Thoracic aorta (tissue), 2 donors: ENCODE measurements at places on chromosomes 5 and 9. TPM values are rescaled to one million over a fixed set of nuclear protein-coding genes. Genes with fewer than 3 reads are reported as not detected.

ITGA1 gene
- total RNA-seq, result 125 TPM

CNTNAP3 gene
- 12.9 TPM for total RNA-seq

FER gene
- 15.6 TPM for total RNA-seq

SMIM33 gene
- not detected for total RNA-seq

AP3B1 gene
- 50.4 TPM for total RNA-seq

AGXT2 gene
- total RNA-seq, result not detected

GRCh38 chr5:1334831-1335539 is 9.9 kb downstream of the CLPTM1L start:
- no peak overlapping the region for H3K4me3 ChIP-seq
- H3K27me3 ChIP-seq, result no peaks in the 10 kb centered on the region
- H3K4me1 ChIP-seq, result no peaks in the 10 kb centered on the region
- no peak overlapping the region for H3K27ac ChIP-seq
- H3K36me3 ChIP-seq, result peaks cover 67% of the 10 kb centered on the region

- H3K4me3 ChIP-seq, result peak overlapping the region; percentile 69
- no peak overlapping the region for H3K27ac ChIP-seq
- peaks cover 13% of the 10 kb centered on the region for H3K4me1 ChIP-seq
- no peaks in the 10 kb centered on the region for H3K36me3 ChIP-seq
Measured at GRCh38 chr5:163565492-163565891, 60.1 kb downstream of the MAT2B start.

- H3K36me3 ChIP-seq, result no peaks in the 10 kb centered on the region
- no peak overlapping the region for H3K4me3 ChIP-seq
- DNase-seq, result no peak
- no peaks in the 10 kb centered on the region for H3K27me3 ChIP-seq
- no peak overlapping the region for H3K27ac ChIP-seq
Measured at GRCh38 chr5:157596487-157596886, 20.9 kb upstream of the ADAM19 start.

GRCh38 chr9:127370147-127370579 is 26.8 kb upstream of the SLC2A8 start:
- no peaks in the 10 kb centered on the region for H3K4me1 ChIP-seq
- peaks cover under 1% of the 10 kb centered on the region for H3K36me3 ChIP-seq
- H3K27me3 ChIP-seq, result no peaks in the 10 kb centered on the region
- DNase-seq, result no peak

- H3K4me3 ChIP-seq, result no peak overlapping the region
- DNase-seq, result no peak
- H3K4me1 ChIP-seq, result peaks cover 13% of the 10 kb centered on the region
- no peaks in the 10 kb centered on the region for H3K36me3 ChIP-seq
- H3K27me3 ChIP-seq, result no peaks in the 10 kb centered on the region
- no peak overlapping the region for H3K27ac ChIP-seq
Measured at GRCh38 chr5:89083791-89084190, 200.8 kb upstream of the MEF2C start.

- no peak overlapping the region for H3K4me3 ChIP-seq
- no peak overlapping the region for H3K27ac ChIP-seq
- no peak for DNase-seq
- H3K27me3 ChIP-seq, result no peaks in the 10 kb centered on the region
- H3K4me1 ChIP-seq, result no peaks in the 10 kb centered on the region
- H3K36me3 ChIP-seq, result no peaks in the 10 kb centered on the region
Measured at GRCh38 chr5:117262572-117263131, 688.0 kb upstream of the SEMA6A start.

DNA sequence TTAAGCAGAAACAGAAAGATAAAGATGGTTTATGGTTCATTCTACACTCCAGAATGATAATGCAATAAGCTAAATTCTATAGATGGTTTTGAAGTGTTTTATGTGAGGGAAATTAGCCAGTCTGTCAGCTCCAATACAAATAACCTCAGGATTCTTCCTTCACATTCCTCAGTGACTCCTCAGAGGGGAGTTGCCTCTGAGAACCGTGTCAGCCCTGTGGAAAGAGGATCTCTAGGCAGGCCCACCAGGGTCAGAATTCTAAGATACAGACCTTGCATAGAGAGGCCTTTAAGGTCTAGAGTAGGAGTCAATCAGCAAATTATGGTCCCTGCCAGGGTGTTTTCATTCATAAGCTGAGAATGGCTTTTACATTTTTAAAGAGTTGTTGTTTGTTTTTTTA is 26.6 kb downstream of the RUSC2 start:
- no peak for DNase-seq
- H3K36me3 ChIP-seq, result no peaks in the 10 kb centered on the region
- peak overlapping the region; percentile 91 for H3K27ac ChIP-seq
- peaks cover 96% of the 10 kb centered on the region for H3K4me1 ChIP-seq
- no peak overlapping the region for H3K4me3 ChIP-seq

- H3K36me3 ChIP-seq, result no peaks in the 10 kb centered on the region
- no peaks in the 10 kb centered on the region for H3K27me3 ChIP-seq
- no peak overlapping the region for H3K27ac ChIP-seq
- DNase-seq, result no peak
Measured at GRCh38 chr9:134864821-134865190, 15.8 kb upstream of the FCN2 start.

- no peak for DNase-seq
- H3K27me3 ChIP-seq, result no peaks in the 10 kb centered on the region
- peaks cover 8% of the 10 kb centered on the region for H3K4me1 ChIP-seq
- H3K27ac ChIP-seq, result no peak overlapping the region
- H3K4me3 ChIP-seq, result no peak overlapping the region
Measured at GRCh38 chr5:39624268-39624886, 199.6 kb upstream of the DAB2 start.

- no peaks in the 10 kb centered on the region for H3K4me1 ChIP-seq
- no peaks in the 10 kb centered on the region for H3K27me3 ChIP-seq
- no peak overlapping the region for H3K27ac ChIP-seq
- no peak overlapping the region for H3K4me3 ChIP-seq
- no peaks in the 10 kb centered on the region for H3K36me3 ChIP-seq
Measured at GRCh38 chr5:119570910-119571309, 58.4 kb upstream of the FAM170A start.

DNA sequence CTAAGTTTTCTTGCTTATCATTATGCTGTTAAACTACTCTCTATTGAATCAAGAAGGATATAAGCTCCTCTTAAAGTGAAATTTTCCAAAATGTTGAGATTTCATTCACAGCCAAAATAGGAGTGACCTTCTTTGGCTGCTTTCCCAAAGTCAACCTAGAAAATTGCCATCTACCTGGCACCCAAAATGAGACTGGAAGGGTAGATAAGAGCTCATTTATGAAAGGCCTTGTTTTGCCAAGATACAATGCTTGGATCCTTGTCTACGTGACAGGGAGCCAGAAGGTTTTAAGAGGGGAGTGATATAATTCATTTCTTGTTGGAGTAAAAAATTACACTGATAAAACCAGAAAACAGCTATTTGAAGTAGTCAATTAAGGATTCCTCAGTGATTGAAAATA is 287.1 kb downstream of the IZUMO3 start:
- no peaks in the 10 kb centered on the region for H3K27me3 ChIP-seq
- H3K36me3 ChIP-seq, result no peaks in the 10 kb centered on the region
- H3K4me1 ChIP-seq, result no peaks in the 10 kb centered on the region
- DNase-seq, result no peak
- no peak overlapping the region for H3K4me3 ChIP-seq
- H3K27ac ChIP-seq, result no peak overlapping the region

DNA sequence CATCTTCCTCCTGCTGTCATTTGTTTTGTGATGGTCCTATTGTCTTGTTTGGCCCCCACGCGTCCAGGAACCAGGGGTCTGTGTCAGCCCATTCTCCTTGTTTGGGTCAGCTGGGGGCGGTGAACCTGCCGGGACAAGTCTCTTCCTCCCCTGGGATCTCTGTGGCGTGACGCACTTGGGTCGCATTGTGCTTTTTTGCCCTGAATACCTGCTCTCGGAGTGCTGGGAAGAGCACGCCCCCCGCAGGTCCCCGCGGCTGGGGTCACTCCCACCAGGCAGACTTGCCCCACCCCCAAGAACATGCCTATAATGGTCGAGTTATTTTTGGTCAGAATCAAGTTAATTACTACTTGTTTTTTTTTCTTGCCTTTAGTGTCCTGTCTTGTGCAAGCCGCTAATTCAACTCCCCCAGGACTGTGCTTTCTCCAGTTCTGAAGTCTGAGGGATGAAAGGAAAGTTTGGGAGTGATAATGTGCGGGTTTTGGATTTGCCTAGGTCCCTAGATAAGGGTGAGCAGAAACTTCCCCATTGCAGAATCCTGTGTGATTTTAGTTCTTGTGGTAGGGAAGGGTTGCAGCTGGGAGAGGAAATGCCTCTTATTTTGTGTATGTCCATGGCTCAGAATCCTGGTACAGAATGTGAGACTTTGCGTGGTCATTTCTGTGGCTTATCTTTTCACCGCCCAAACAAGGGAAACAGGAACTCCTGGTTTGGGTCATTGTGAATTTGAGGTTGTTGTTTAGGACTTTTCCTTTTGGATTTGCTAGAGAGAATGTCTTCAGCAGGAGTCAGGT is 789 bp downstream of the ACER2 start:
- DNase-seq, result peak; percentile 6
- H3K36me3 ChIP-seq, result no peaks in the 10 kb centered on the region
- peak overlapping the region; percentile 80 for H3K27ac ChIP-seq
- H3K27me3 ChIP-seq, result no peaks in the 10 kb centered on the region
- H3K4me3 ChIP-seq, result peak overlapping the region; percentile 86

DNA sequence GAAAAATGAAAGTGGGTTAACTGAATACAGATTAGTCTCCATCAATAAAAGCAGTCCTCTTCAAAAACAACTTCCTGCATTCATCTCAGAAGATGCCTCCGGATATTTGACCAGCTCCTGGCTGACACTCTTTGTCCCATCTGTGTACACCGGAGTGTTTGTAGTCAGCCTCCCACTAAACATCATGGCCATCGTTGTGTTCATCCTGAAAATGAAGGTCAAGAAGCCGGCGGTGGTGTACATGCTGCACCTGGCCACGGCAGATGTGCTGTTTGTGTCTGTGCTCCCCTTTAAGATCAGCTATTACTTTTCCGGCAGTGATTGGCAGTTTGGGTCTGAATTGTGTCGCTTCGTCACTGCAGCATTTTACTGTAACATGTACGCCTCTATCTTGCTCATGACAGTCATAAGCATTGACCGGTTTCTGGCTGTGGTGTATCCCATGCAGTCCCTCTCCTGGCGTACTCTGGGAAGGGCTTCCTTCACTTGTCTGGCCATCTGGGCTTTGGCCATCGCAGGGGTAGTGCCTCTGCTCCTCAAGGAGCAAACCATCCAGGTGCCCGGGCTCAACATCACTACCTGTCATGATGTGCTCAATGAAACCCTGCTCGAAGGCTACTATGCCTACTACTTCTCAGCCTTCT is 16.6 kb downstream of the F2R start:
- no peaks in the 10 kb centered on the region for H3K4me1 ChIP-seq
- peaks cover 5% of the 10 kb centered on the region for H3K36me3 ChIP-seq
- no peak for DNase-seq

- no peaks in the 10 kb centered on the region for H3K27me3 ChIP-seq
- peaks cover 18% of the 10 kb centered on the region for H3K36me3 ChIP-seq
- H3K4me3 ChIP-seq, result no peak overlapping the region
Measured at GRCh38 chr9:72917892-72918509, 34.9 kb downstream of the ALDH1A1 start.

DNA sequence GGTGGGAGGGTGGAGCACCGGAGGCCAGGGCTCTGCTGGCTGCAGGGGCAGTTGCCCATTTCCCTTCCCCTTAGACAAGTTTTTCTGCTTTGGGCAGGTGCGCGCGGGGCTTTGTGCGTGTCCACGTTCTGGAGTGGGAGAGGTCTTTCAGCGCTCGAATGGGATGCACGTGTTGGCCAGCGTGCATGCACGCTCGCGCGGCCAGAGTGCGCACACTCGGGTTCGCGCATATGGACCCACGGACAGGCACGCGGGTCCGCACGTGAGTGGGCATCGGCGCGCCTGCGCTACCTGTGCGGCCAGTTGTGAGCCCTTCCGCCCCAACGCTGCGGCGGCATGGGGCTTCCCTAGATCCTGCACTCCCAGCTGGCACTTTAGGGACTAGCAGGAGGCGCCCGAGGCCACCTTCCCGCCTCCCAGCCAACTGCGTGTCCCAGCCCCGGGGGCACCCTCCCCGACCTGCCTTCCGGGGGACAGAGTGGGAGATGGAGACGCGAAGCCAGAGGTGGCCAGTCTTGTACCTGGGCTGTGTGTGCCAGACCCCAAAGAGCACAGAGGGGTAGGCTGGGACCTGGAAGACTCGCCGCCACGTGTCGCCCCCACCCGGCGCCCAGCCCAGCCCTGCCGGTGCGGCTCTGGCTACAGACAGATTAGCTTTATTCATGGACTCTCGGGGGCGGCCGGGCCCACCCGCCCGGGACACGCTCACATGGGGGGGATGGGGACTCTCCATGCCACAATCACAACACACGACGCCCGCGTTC is 9.8 kb upstream of the GPRIN1 start:
- peak overlapping the region; percentile 38 for H3K4me3 ChIP-seq
- H3K27me3 ChIP-seq, result peaks cover 9% of the 10 kb centered on the region
- H3K4me1 ChIP-seq, result peaks cover 8% of the 10 kb centered on the region
- no peaks in the 10 kb centered on the region for H3K36me3 ChIP-seq
- no peak overlapping the region for H3K27ac ChIP-seq

- no peak overlapping the region for H3K4me3 ChIP-seq
- H3K4me1 ChIP-seq, result peaks cover 36% of the 10 kb centered on the region
- H3K36me3 ChIP-seq, result no peaks in the 10 kb centered on the region
Measured at GRCh38 chr5:89950234-89950633, 459.3 kb downstream of the CETN3 start.

DNA sequence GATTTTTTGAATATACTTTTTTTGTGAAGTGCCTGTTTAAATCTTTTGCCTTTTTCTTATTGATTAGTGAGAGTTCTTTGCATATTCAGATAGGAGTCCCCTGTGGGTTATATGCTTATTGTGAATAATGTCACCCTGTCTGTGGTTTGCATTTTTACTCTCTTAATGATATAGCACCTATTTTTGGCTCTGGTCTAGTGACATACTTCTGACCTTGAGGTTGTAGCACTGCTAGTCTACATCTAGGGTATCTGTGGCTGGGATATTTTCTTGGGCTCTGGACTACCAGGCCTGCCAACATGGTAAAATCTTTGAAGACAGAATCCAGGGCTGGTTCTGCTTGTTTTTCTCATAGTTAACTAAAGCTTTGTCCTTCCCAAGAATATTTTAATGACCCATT is 13.5 kb upstream of the NKX2-5 start:
- H3K36me3 ChIP-seq, result no peaks in the 10 kb centered on the region
- H3K27ac ChIP-seq, result no peak overlapping the region
- H3K4me1 ChIP-seq, result peaks cover 11% of the 10 kb centered on the region
- H3K4me3 ChIP-seq, result no peak overlapping the region
- peaks cover 2% of the 10 kb centered on the region for H3K27me3 ChIP-seq

- H3K36me3 ChIP-seq, result no peaks in the 10 kb centered on the region
- no peaks in the 10 kb centered on the region for H3K4me1 ChIP-seq
- H3K4me3 ChIP-seq, result no peak overlapping the region
- H3K27ac ChIP-seq, result no peak overlapping the region
Measured at GRCh38 chr5:136106351-136107031, 26.2 kb upstream of the SMAD5 start.

GRCh38 chr9:123894822-123895221 is 35.1 kb downstream of the DENND1A start:
- H3K4me3 ChIP-seq, result no peak overlapping the region
- no peaks in the 10 kb centered on the region for H3K4me1 ChIP-seq
- H3K27me3 ChIP-seq, result no peaks in the 10 kb centered on the region

- no peak for DNase-seq
- no peaks in the 10 kb centered on the region for H3K36me3 ChIP-seq
- H3K4me3 ChIP-seq, result no peak overlapping the region
- H3K27me3 ChIP-seq, result no peaks in the 10 kb centered on the region
Measured at GRCh38 chr5:72313141-72313540, 6.9 kb downstream of the MRPS27 start.

GRCh38 chr5:176441921-176442323 is 6.3 kb upstream of the FAF2 start:
- no peak overlapping the region for H3K4me3 ChIP-seq
- H3K36me3 ChIP-seq, result no peaks in the 10 kb centered on the region
- no peak overlapping the region for H3K27ac ChIP-seq
- H3K27me3 ChIP-seq, result no peaks in the 10 kb centered on the region
- no peak for DNase-seq
